Dermis lymphatic vessel endothelial cell (primary cell): ENCODE measurements at places on chromosomes 1 and 21. TPM values are rescaled to one million over a fixed set of nuclear protein-coding genes. Genes with fewer than 3 reads are reported as not detected.

The C1orf115 gene
- total RNA-seq = 59.9 and 93.4 TPM in 2 replicates

The RHEX gene
- not detected in 2 replicates for total RNA-seq

The IQCC gene
- 0.87 and 1.2 TPM in 2 replicates for total RNA-seq

The PDPN gene
- 48.9 and 62.9 TPM in 2 replicates for total RNA-seq

The KIF2C gene
- 4.7 and 5.2 TPM in 2 replicates for total RNA-seq

The HSPB7 gene
- total RNA-seq = under 0.01 TPM in 1 of 2 replicates, not detected in the other

The CADM3 gene
- 0.11 TPM in 1 of 2 replicates, not detected in the other for total RNA-seq

The DAB1 gene
- total RNA-seq = 0.09 TPM in 1 of 2 replicates, not detected in the other

The RSBN1 gene
- total RNA-seq = 11.3 and 15.0 TPM in 2 replicates

The OR10Z1 gene
- not detected in 2 replicates for total RNA-seq
